Stromal cell of bone marrow (primary cell): ENCODE measurements at places on chromosomes 16 and 17.

- DNase-seq, result no peak
These were observed 2.4 kb downstream of the USP6 start for GRCh38 chr17:5118219-5118618.

GRCh38 chr16:72637306-72637705, 410.6 kb downstream of the ZFHX3 start:
- DNase-seq, result peak; percentile 49

DNA sequence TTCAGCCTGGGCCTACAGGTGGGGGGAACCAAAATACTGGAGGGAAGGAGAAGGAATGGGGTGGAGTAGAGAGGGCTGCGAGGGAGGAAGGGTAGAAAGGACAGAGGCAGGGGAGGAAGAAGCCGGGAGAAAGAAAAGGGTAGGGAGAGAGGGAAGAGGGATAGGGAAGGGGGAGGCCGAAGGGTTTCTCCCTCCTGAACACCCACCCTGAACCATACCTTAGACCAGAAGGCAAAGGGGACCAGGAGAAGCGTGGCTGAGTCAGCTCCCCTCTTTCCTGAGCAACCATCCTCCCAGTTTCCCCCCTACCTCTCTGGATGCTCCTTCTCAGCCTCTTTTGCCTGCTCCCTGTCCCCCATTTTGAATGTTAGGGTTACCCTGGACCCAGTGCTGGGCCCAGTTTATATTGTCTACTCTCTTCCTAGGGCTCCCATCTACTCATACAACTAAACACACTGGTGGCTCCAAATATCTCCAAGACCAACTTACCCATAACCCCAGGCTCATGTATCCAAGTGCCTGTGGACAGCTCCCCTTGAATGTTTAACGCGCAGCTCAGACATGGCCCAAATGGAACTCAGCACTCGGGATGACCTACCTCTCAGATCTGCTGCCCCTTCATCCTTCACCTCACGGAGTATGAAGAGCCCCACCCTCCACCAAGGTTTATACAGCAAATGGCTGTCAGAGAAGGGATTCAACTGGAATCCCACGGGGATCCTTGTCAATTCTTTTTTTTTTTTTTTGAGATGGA, 7.8 kb downstream of the TSPOAP1 start:
- no peak for DNase-seq

GRCh38 chr16:4679156-4679849, 14.1 kb upstream of the NUDT16L1 start:
- DNase-seq, result no peak

GRCh38 chr16:5415123-5415522, 317.5 kb upstream of the EEF2KMT start:
- DNase-seq, result no peak

GRCh38 chr16:62869837-62870236, 833.6 kb upstream of the CDH8 start:
- no peak for DNase-seq

GRCh38 chr17:70290770-70291169, 121.4 kb downstream of the KCNJ2 start:
- no peak for DNase-seq

- no peak for DNase-seq
These were observed 80.5 kb downstream of the TEX14 start for GRCh38 chr17:58611331-58611730.

DNA sequence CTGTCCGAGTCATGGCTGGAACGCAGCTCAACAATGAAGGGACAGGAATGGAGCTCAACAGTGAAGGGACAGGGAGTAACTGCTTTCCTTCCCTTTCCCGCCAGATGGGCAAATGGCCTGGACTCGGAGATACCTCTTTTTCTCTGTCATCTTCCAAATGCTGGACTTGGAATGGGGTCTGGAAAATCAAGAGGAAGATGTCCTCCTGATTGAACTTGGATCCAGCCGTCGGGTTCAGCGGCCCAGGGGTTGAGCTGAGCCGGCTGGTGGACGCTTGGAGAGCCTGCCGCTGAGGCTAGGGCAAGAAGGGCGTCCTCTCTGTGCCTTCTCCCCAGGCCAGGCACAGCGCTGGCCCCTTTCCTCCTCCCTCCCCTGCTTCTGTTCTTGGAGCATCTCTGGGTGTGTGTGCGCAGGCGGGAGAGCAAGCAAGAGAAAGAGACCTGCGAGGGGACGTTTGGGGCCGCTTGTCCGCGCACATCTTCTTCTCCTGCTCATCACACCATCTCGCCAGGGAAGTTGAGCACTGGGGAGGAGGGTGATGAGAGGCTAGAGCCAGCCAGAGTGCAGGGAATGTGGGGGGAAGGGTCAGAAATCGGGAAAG, 6.6 kb downstream of the NEUROD2 start:
- no peak for DNase-seq

GRCh38 chr16:68704232-68704867, 32.7 kb upstream of the CDH1 start:
- peak; percentile 42 for DNase-seq

DNA sequence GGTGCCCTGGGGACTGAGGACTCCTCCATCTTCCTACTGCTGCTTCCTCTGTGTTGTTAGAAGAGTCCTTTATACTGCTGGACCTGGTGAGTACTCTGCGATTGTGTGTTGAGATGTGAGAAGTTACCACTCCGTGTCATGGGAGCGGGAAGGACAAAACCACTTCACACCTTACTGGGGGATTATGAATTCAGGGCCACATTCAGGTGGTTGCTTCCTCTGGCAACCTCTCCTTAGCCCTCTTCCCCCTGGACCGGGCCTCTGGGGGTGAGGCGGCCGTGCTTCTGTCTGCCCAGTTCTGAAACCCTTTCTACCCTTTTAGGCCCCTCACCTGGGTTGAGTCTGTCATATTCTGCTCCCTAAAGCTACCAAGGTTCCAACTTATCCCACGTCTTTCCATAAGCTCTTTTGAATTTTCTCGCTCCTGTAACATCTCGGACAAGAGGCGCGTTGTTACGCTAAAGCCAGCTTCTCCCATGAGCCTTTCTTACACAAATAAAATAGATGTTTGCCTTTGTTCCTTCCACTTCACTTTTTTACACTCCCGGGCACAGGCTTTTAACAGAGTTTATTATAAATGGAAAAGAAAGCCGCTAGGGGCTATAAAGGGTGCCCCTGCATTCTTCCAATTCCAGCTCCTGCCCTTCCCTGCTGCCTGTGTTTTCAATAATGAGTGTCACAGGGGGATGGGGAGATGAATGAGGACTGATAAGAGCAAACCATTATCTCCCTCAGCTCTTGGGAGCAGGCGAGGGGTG, 20.7 kb upstream of the CDH13 start:
- no peak for DNase-seq

DNA sequence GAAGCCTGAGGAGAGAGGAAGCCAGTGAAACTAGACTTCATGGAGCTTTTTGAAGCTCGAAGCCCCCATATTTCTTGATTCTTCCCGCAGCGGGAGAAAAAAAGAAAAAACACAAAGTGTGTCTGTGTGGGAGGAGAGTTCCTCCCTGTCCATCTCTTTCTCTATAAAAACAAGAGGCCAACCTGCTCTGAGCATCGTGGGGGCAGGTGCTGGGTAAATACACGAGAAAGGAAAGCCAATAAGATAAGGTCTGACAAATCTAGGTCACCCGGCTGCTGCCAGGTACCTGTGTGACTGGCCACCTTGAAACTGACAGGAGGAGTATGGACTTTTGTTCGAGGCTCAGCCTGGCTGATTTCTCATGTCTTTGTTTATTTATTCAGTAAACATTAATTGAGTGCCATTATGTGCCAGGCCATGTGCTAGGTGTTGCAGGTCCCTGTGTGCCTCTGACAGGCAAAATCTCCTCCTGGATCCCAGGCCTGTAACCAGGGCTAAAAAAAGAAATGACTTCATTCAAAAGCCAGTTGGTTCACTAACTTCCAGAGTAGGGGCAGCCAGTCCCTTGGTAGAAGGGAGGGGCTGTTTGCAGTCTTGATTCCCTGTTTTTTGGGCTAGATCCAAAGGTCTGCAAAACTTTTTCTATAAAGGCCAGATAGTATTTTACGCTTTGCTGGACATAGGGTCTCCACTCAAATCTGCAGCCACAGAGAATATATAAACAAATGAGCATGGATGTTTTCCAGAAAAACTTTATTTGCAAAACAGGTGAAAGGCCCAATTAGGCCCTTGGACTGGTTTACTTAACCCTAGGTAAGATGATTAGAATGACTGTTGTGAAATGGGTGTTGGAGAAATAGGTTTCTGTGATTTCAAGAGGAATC, 35.6 kb downstream of the YPEL2 start:
- no peak for DNase-seq

DNA sequence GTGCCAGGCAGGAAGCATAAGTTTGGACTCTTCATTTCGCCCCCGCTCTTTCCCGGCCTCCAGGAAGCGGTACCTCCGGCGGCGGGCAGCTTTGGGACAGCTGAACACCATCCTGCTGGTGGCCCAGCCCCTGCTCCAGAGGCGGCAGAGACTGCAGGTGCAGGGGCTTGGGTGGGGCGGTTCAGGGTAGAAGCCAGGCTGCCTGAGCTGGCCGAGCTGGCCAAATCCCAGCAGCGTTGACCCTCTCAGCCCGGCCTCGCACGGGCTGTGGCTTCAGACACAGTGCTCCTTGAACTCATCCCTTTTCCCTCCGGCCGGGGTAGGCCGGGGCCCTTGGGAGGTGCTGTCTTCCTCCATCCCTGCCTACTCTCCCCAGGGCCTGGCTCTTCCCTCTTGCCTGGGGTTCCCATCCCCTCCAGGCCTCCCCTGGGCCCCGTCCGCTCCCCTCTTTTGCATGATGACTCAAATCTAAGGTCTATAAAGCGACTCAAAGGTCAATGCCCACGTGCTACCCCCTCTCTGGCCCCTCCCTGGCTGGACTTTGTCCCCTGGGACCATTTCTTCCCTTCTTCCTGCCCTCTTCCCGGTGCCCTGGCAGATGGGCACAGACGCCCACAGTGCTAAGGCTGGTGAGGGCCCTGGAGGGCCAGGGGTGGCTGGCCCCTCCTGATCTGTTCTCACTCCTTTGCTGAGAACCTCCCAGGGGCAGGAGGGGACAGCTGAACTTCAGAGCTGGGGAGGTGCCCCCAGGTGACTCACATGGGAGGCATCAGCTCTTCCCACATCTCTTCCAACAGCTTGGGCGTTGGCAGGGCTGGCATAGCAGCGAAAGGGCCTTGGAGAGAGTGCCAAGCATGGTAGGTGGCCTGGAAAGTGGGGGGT, 22.7 kb downstream of the MYO15B start:
- DNase-seq, result no peak

DNA sequence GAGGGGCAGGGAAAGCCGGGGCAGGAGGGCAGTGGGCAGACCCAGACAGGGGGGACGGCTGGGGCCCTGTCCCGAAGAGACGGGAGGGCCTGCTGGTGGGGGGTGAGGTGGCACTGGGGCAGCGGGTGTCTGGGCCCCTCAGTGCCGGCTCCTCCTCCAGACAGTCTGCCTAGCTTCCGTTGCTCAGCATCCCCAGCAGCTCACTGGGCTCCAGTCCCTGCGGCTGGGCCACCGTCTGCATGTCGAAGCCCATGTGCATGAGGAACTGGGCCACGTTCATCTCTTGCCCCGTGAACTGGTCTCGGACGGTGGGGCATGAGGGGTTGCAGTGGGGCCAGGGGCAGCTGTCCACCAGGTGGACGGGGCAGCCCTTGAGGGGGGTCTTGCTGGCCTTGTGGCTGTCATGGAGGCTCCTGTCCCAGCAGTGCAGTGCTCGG, 5.8 kb upstream of the MYADML2 start:
- DNase-seq, result no peak

GRCh38 chr16:71537643-71538042, 11.4 kb downstream of the CHST4 start:
- no peak for DNase-seq

DNA sequence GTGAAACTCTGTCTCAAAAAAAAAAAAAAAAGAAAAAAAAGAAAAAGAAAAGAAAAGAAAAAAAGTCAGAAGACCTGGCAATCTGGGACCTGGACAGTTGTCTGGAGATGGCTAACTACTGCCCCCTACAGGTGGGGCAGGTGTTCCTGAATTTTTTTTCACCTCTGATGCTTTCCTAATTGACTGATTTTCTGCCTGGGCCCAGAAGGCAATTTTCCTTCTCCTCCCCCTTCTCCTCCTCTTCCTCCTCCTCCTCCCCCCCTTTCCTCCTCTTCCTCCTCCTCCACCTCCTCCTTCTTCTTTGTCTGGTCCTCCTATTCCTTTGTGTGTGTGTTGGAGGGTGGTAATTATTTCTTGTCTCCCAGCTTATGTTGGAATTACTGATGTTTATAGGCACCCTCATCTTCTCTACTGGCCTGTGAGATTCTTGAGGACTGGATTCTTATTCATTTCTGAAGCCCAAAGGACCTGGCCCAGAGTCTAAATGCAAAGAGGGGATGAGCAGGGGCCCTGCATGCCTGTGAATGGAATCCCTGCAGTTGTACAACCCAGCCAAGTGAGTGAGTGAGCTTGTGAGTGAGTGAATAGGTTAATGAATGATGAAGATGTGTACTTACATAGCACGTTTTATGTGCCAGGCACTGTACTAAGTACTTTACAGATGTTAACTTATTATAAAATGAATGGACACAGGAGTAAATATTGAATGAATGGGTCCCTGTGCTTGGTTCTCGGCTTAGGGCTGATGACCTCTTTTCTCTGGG, 26.9 kb downstream of the IRX5 start:
- no peak for DNase-seq
